ENCODE measurements at places on chromosomes 5 and 9. TPM values are rescaled to one million over a fixed set of nuclear protein-coding genes. Genes with fewer than 3 reads are reported as not detected.

UAP1L1 gene
- 30.3 TPM for total RNA-seq

DNA sequence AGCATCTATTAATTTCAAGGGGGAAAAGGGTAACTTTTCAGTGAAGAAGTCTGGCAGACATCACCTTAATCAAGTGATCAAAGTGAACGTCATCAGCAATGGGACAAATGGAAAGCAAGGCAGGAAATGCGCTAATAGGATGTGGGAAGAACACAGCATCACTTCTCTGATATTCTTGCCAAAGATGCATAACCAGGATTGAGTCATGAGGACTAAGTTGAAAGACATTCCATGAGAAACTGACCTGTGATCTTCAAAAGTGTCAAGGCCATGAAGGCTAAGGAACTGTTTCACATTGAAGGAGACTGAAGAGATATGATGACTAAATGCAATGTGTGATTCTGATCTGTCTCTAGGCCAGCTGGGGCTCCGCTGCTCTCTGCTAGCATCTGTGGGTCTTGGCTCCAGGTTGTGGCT is 92.9 kb downstream of the NDFIP1 start:
- DNase-seq = peak; percentile 99

- DNase-seq = no peak
Measured at GRCh38 chr5:78182838-78183237, 111.7 kb downstream of the AP3B1 start.

FAM78A gene
- 25.2 TPM for total RNA-seq

- no peak for DNase-seq
Measured at GRCh38 chr9:110429453-110429852, 91.8 kb upstream of the TXNDC8 start.

GRCh38 chr5:127186657-127187056 is 103.9 kb upstream of the MEGF10 start:
- no peak for DNase-seq

DNA sequence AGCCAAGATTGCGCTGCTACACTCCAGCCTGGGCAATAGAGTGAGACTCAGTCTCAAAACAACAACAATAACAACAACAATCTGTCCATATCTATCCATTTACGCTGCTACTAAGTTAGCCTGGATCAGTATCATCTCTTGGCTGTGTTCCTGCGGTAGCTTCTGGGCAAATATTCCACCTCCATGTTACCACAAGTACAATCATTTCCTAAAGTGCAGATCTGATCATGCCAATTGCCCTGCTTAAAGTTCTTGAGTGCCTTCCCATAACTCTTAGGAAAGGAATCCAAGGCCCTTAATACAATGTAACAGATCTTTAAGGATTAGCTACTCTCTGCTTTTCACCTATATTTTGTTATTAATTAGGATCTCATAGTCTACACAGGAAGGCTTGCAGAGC is 15.4 kb upstream of the PPP2R2B start:
- no peak for DNase-seq

GFRA3 gene
- total RNA-seq = not detected

AGXT2 gene
- not detected for total RNA-seq

GRCh38 chr9:72210522-72210921 is 61.3 kb downstream of the GDA start:
- DNase-seq = no peak

- peak; percentile 41 for DNase-seq
Measured at GRCh38 chr5:137487600-137487999, 11.5 kb downstream of the SPOCK1 start.

GRCh38 chr9:114694146-114694545 is 12.2 kb upstream of the TEX48 start:
- DNase-seq = no peak

- no peak for DNase-seq
Measured at GRCh38 chr5:141598391-141599345, 20.1 kb downstream of the DIAPH1 start.

BAAT gene
- total RNA-seq = not detected

- no peak for DNase-seq
Measured at GRCh38 chr5:43556857-43557542, at the start of gene PAIP1. Gene PAIP1, minus strand, starts transcription at chr5:43557077. Its CDS starts 231 bp downstream, at chr5:43556846.

TPRN gene
- 10.8 TPM for total RNA-seq

ACTBL2 gene
- 2.8 TPM for total RNA-seq
